H9 (cell line): ENCODE measurements at places on chromosomes 12 and 14. TPM values are rescaled to one million over a fixed set of nuclear protein-coding genes. Genes with fewer than 3 reads are reported as not detected.

KCNA5 gene
- total RNA-seq: 0.09 and 0.22 TPM in 2 replicates

FAM90A1 gene
- 0.09 and 0.15 TPM in 2 replicates for total RNA-seq

SDS gene
- total RNA-seq: 0.13 TPM in 1 of 2 replicates, not detected in the other

TMEM119 gene
- not detected in 2 replicates for total RNA-seq

GRCh38 chr14:105064721-105065143 lies 498 bp downstream of the GPR132 start:
- DNase-seq: peak; percentile 52
- no peak overlapping the region; the same call in 2 of the 3 replicates for H3K4me3 ChIP-seq
- no peak overlapping the region for H3K27ac ChIP-seq

GRCh38 chr14:21106498-21107282 lies 5.8 kb downstream of the TMEM253 start:
- H3K27ac ChIP-seq: no peak overlapping the region
- peak; percentile 88 for DNase-seq
- peaks cover 13% of the 10 kb centered on the region; the same call in 1 of the 2 replicates for H3K4me1 ChIP-seq
- no peaks in the 10 kb centered on the region for H3K36me3 ChIP-seq
- H3K27me3 ChIP-seq: no peaks in the 10 kb centered on the region
- H3K4me3 ChIP-seq: no peak overlapping the region; the same call in 1 of the 2 replicates

DNA sequence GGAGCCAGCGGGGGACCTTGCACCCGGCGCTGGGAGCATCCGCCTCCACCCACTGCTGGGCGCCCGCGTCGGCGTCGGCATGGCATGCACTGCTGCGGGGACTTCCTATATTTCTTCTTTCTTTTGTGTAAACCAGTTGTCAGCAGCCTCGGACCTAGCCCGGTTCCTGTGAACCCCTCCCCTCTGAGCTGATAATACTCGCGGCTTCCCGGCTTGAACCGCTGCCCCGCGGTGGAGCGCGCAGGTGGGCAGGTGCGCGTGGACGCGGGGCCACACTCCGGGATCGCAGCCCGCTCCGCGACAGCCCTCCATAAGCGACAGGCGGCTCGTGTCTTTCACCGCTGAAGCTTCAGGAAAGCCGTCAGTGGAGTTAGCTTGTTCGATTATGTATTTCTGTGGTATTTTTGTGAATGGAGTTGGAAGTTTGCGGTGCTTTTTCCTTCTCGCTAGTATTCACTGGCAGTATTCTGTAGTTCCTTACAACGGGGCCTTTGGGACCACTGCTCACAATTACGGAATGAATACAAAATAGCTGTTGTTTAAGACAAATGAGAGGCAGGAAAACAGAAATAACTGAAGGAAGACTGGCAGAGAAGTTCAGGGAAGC lies 870 bp downstream of the BMAL2 start:
- H3K27me3 ChIP-seq: peaks cover 10% of the 10 kb centered on the region; the same call in 1 of the 2 replicates
- no peak overlapping the region for H3K27ac ChIP-seq
- no peaks in the 10 kb centered on the region for H3K36me3 ChIP-seq
- no peaks in the 10 kb centered on the region; the same call in none of the 2 replicates for H3K4me1 ChIP-seq
- DNase-seq: peak; percentile 56
- peak overlapping the region; percentile 92 for H3K4me3 ChIP-seq
